NCI-H82 (cell line): ENCODE measurements at places on chromosomes 5 and 9.

DNA sequence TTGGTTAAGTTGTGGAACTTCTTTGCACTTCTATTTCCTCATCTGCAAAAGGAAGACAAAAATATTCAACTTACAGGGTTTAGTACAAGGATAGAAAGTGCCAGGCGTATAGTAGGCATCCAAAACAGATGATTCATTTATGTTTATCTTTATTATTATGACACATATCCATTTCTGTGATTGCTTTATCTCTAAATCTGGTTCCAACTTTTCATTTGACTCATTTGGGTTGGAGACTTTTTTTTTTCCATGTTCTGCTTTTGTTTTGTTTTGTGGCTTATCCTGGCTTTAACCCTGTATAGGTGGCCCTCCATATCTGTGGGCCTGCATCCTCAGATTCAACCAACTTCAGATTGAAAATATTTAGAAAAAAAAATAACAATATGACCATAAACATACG, 186.7 kb upstream of the SLC24A2 start:
- DNase-seq, result no peak

DNA sequence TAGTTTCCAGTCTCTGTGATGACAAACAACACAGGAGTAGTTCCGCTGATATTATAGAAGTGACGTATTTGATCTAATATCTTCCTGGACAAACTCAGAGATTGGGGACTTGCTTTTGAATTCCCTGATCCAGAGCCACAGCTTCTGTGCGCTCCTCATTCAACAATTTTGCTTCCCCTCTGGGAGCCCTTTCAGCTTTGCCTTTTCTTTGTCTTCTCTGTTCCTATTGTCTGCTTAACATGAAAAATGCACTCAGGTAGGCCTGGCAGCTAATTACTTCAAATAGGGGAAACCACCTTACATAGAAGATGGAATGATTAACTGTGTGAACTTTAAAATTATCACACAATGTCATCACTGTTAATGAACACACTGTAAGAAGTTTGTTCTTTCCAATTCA, 192.9 kb downstream of the EPB41L4A start:
- no peak for DNase-seq

DNA sequence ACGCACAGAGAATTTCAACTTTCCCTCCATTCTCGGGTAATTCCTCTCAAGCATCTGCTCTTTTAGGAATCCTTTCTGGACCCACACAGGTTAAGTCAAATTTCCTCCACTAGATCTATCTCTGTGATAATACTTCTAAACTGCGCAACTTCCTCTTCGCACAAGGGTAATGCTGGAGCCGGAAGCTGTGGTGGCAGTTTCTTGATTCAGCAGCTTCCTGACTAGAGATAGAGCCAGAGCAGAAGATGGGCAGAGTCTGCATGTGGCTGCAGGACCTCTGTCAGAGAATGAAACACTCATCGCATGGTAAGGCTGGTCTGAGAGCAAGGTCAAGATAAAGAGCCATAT, 11.1 kb upstream of the CDC42SE2 start:
- DNase-seq, result no peak

DNA sequence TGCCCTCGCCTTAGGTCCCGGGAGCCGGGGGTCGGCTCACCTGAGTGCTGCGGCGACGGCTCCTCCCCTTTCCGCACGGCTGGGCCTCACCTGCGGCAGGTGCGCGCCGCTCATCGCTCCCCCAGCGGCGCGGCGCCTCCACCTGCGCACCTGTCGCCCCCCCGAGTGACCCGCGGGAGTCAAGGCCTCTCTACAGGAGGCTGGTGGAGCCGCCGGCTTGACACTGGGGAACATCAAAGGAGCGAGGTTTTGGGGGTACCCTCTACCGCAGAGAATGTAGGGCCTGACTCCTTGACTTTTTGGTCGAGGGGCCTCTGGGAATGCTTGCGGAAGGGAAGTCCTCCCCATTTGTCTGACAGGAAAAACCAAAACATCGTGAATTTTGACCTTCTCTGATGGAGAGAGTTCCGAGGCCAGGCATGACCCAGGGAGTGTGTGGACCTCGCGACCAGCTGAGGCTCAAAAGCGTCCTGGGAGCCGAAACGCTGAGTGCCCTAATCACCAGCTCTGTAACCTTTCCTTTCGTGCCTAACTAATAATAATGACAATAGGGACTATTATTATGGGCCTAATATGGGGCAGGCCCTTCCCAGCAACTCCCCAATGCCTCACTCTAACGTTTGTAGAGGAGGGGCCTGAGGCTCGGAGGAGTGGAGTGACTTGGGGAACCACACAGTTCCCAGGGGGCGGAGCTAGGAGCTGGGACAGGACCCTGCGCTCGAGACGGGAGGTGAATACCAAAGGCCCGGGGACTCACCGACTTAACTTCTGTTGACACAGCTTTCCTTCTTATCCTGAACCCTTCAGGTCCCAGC, 714 bp upstream of the IER5L start:
- DNase-seq, result no peak

GRCh38 chr9:136149853-136150252, 31.2 kb upstream of the TMEM250 start:
- no peak for DNase-seq

- no peak for DNase-seq
Measured at GRCh38 chr5:20609126-20609525, 621.1 kb upstream of the CDH18 start.

DNA sequence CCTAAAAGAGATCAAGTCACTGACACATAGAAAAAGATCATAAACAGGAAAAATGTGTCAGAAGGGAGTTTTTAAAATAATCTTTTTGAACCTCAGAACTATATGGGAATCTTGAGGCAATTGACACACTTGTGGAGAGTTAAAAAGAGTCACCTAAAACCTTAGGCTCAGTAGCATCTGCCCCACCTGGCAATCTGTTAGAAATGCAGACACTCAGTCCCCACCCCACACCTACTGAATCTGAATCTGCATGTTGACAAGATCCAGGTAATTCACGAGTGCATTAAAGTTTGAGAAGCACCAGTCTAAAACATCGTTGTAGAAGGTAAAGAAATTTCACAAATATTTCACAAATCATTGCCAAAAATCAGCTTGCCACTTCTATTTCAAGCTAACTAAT, 388.3 kb downstream of the NR2F1-AS1 start:
- DNase-seq, result no peak

GRCh38 chr9:127559247-127559680, 52.8 kb upstream of the STXBP1 start:
- no peak for DNase-seq

GRCh38 chr5:90898326-90899013, 339.9 kb downstream of the ADGRV1 start:
- no peak for DNase-seq

GRCh38 chr5:34533582-34534522, 122.3 kb upstream of the RAI14 start:
- DNase-seq, result no peak
